Karpas-422 (cell line): ENCODE measurements at places on chromosomes 1 and 21. TPM values are rescaled to one million over a fixed set of nuclear protein-coding genes. Genes with fewer than 3 reads are reported as not detected.

DNA sequence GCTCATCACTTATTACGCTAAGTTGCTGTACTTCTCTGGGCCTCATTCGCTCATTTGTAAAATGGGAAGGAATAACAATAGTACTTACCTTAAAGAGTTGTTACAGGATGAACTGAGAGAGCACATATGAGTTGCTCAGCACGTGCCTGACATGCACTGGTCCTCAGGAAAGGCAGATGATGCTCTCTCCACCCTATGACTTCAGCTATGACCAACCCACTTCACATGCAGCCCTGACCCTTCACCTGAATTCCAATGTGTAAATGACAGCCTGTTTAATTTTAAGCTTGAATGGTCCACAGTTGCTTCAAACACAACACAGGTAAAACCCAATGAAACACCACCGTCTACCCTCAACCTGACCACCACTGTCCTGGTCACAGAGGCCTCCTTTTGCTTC is 32.9 kb downstream of the GADD45A start:
- no peak for DNase-seq
- H3K27me3 ChIP-seq = no peaks in the 10 kb centered on the region
- H3K4me1 ChIP-seq = peaks cover 14% of the 10 kb centered on the region
- H3K36me3 ChIP-seq = no peaks in the 10 kb centered on the region
- no peak overlapping the region for H3K27ac ChIP-seq

GRCh38 chr1:91742848-91743292 is 143.1 kb downstream of the TGFBR3 start:
- H3K4me3 ChIP-seq = no peak overlapping the region
- no peak for DNase-seq
- no peaks in the 10 kb centered on the region for H3K4me1 ChIP-seq

- no peak for DNase-seq
- no peak overlapping the region for H3K4me3 ChIP-seq
- H3K4me1 ChIP-seq = no peaks in the 10 kb centered on the region
- no peaks in the 10 kb centered on the region for H3K27me3 ChIP-seq
Measured at GRCh38 chr1:55300975-55301374, 85.8 kb upstream of the USP24 start.

GRCh38 chr1:213564215-213564659 is 423.5 kb upstream of the PROX1 start:
- no peaks in the 10 kb centered on the region for H3K36me3 ChIP-seq
- H3K4me1 ChIP-seq = no peaks in the 10 kb centered on the region
- no peaks in the 10 kb centered on the region for H3K27me3 ChIP-seq
- peak; percentile 53 for DNase-seq
- H3K4me3 ChIP-seq = no peak overlapping the region
- H3K27ac ChIP-seq = no peak overlapping the region

GRCh38 chr1:40386359-40386723 is 12.8 kb downstream of the SMAP2 start:
- DNase-seq = no peak
- peaks cover 6% of the 10 kb centered on the region; the same call in 1 of the 2 replicates for H3K36me3 ChIP-seq
- H3K27me3 ChIP-seq = no peaks in the 10 kb centered on the region

GRCh38 chr1:209008586-209008985 is 574.9 kb upstream of the CAMK1G start:
- H3K4me3 ChIP-seq = no peak overlapping the region
- H3K27ac ChIP-seq = no peak overlapping the region
- no peaks in the 10 kb centered on the region for H3K4me1 ChIP-seq
- H3K27me3 ChIP-seq = no peaks in the 10 kb centered on the region
- DNase-seq = no peak
- H3K36me3 ChIP-seq = no peaks in the 10 kb centered on the region

GRCh38 chr1:147105909-147106308 is 66.4 kb downstream of the PRKAB2 start:
- H3K36me3 ChIP-seq = no peaks in the 10 kb centered on the region
- no peak overlapping the region for H3K4me3 ChIP-seq
- no peak for DNase-seq
- no peak overlapping the region for H3K27ac ChIP-seq
- H3K27me3 ChIP-seq = no peaks in the 10 kb centered on the region

DNA sequence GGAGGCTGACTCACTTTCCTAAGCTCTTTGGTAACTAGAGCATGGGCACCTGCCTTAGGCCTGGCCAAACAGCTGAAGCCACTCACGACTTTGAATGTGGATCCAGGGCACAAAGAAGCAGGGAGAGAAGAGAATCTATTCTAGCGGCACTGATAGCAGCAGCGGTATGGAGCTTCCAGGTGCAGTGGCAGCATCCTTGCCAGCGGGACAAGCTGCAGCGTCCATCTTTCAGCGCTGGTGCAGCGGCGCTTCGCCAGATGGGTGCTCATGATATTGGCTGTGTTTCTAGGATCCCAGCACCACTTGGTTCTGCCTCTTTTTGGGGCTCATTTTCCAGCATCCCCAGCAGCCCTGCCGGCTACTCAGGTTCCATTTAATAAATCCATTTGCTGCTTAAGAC is 184.2 kb downstream of the SLC44A5 start:
- H3K27me3 ChIP-seq = no peaks in the 10 kb centered on the region
- no peaks in the 10 kb centered on the region for H3K4me1 ChIP-seq
- H3K4me3 ChIP-seq = no peak overlapping the region
- no peak overlapping the region for H3K27ac ChIP-seq
- DNase-seq = no peak

- no peaks in the 10 kb centered on the region for H3K4me1 ChIP-seq
- no peak overlapping the region for H3K4me3 ChIP-seq
Measured at GRCh38 chr1:16133007-16133961, 22.6 kb downstream of the EPHA2 start.

DNA sequence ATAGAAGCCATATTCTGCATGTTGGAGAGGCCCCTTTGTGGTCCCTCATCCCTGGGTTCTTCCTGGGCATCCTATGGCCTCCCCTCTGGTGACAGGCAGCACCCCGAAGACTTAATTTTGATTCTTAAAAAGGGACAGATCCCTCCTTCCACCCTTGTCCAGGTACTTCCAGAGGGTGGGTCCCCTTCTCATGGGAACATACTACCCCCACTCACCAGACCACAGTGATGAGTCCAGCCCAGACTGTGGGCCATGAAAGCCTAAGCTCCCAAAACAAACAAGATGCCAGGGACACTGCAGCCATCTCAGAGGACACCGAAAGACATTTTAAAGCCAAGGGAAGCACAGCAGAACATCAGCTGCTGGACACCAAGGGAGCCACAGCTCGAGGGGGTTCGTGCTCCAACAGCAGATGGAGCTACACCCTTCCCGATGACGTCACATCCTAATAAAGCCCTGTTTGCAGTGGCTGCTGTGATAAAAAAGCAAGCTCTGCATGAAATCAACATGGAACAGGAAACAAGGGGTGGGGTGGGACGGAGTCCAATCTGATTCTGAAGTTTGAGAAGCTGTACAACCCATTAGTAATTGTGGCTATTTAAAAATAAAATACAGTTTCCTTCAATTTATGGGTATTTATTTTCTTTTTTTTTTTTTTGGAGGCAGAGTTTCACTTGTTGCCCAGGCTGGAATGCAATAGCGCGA is 32.4 kb downstream of the GNB1 start:
- H3K4me3 ChIP-seq = no peak overlapping the region
- H3K27me3 ChIP-seq = no peaks in the 10 kb centered on the region
- H3K4me1 ChIP-seq = peaks cover 75% of the 10 kb centered on the region
- no peak for DNase-seq
- peak overlapping the region; percentile 73 for H3K27ac ChIP-seq
- H3K36me3 ChIP-seq = peaks cover 10% of the 10 kb centered on the region; the same call in 1 of the 2 replicates

- H3K36me3 ChIP-seq = no peaks in the 10 kb centered on the region
- no peaks in the 10 kb centered on the region for H3K27me3 ChIP-seq
- no peaks in the 10 kb centered on the region for H3K4me1 ChIP-seq
- no peak overlapping the region for H3K4me3 ChIP-seq
Measured at GRCh38 chr1:222339376-222339947, 208.4 kb downstream of the HHIPL2 start.

DNA sequence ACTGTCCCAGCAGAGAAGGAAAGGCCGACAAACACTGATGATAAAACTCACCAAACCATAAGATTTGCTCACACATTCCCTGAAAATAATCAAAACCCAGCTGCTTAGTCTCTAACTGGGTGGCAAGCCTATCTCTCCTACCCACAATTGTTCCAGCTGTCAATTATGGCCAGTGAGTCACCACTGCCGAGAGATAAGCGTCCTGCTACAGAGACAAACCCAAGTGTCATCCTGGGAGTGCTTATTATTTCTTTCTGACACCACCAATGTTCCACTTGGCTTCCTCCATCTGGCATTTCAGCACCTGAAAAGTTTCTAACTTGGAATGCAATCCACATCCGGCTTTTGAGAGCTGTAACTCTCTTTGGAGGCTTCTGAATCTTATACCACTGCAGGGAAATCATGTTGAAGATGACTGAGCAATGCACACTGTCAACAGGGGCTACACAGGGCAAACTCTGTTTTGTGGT is 51.5 kb upstream of the VAV3 start:
- no peak for DNase-seq
- peaks cover 2% of the 10 kb centered on the region; the same call in 1 of the 2 replicates for H3K4me1 ChIP-seq
- no peaks in the 10 kb centered on the region for H3K36me3 ChIP-seq
- no peaks in the 10 kb centered on the region for H3K27me3 ChIP-seq
- H3K27ac ChIP-seq = no peak overlapping the region

DNA sequence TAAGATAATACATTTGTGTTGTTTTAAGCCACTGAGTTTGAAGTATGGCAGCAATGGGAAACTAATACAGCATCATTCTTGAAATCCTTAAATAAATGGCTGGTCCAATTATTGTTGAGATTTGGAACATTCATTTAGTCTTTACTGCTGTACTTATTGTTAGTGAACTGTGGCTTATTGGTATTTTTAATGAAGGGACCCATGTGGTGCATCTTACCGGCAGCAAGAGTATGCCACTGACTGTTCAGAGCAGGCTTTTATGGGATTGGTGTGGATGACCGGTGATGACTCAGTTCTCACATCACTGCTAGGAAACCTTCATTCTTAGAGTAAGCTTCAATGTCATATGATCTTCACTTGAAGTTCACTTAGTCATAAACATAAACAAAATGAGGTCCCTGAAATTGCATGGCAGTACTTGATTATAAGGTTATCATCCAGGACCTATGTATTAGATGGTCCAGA is 31.5 kb downstream of the PRKAA2 start:
- DNase-seq = no peak
- H3K27me3 ChIP-seq = no peaks in the 10 kb centered on the region
- no peaks in the 10 kb centered on the region for H3K36me3 ChIP-seq
- no peaks in the 10 kb centered on the region for H3K4me1 ChIP-seq
- H3K27ac ChIP-seq = no peak overlapping the region

- H3K27me3 ChIP-seq = no peaks in the 10 kb centered on the region
- no peaks in the 10 kb centered on the region for H3K4me1 ChIP-seq
- no peak for DNase-seq
- H3K27ac ChIP-seq = no peak overlapping the region
- H3K4me3 ChIP-seq = no peak overlapping the region
Measured at GRCh38 chr1:163442895-163443294, 121.1 kb downstream of the NUF2 start.

DNA sequence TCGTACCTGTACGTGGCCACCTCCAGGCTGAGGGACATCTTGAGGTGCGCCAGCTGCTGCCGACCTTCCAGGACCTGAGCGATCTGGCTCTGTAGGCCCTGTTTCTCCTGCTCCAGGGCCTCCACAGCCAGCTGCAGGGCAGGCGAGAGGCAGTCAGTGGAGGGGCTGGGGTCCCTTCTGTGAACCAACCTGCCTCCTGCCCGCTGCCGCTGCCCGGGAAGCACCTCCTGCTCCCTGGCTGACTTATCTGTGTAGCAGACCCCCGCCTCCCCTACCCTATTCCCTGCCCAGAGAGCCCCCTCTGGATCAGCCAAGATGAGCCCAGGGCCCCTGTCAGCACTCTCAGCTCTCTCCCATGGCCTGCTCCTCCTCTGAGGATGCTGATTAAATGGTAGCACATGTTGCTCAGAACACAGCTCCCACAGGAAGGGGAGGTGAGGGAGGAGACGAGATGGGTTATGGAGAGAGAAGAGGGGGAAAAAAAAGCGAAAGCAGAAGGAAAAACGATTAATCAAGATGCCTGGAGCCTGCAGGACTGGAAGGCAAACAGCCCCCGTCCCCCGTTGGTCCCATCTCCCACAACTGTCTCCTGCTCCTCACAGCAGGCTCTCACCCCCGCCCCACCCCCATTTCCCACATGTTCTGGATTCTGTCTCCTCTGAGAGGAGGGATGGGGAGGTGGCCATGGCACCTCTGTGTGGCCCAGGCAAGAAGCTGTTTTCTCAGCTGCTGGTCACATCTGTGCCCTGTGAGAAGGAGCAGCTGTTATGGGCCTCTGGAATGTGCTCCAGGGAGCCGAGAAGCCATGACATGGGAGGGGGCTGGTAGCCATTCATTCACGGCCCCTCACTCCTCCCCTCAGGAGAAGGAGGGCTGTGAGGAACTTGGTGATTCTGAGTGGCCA is 1.7 kb downstream of the NES start:
- no peak for DNase-seq
- H3K27me3 ChIP-seq = no peaks in the 10 kb centered on the region
- no peaks in the 10 kb centered on the region for H3K36me3 ChIP-seq
- H3K4me1 ChIP-seq = no peaks in the 10 kb centered on the region
- H3K27ac ChIP-seq = no peak overlapping the region
- no peak overlapping the region for H3K4me3 ChIP-seq

GRCh38 chr1:53462769-53463501 is 3.7 kb downstream of the DMRTB1 start:
- no peak overlapping the region for H3K27ac ChIP-seq
- no peaks in the 10 kb centered on the region for H3K36me3 ChIP-seq
- no peak for DNase-seq
- no peaks in the 10 kb centered on the region for H3K27me3 ChIP-seq
- H3K4me3 ChIP-seq = no peak overlapping the region

GRCh38 chr1:241762713-241763339 is 85.2 kb upstream of the EXO1 start:
- H3K4me1 ChIP-seq = no peaks in the 10 kb centered on the region
- no peak overlapping the region for H3K27ac ChIP-seq
- no peaks in the 10 kb centered on the region for H3K27me3 ChIP-seq
- H3K4me3 ChIP-seq = no peak overlapping the region
- H3K36me3 ChIP-seq = no peaks in the 10 kb centered on the region
- no peak for DNase-seq

GRCh38 chr1:235720544-235720943 is 71.0 kb upstream of the GNG4 start:
- no peak overlapping the region for H3K4me3 ChIP-seq
- H3K27ac ChIP-seq = no peak overlapping the region
- no peaks in the 10 kb centered on the region for H3K4me1 ChIP-seq
- DNase-seq = no peak
- H3K36me3 ChIP-seq = no peaks in the 10 kb centered on the region

COA7 gene
- total RNA-seq = 10.8 and 11.3 TPM in 2 replicates

DYNLT4 gene
- not detected in 2 replicates for total RNA-seq

FAM43B gene
- not detected in 2 replicates for total RNA-seq
